Right forelimb (tissue), 1 donor: ENCODE measurements at places on chromosomes 16 and 17.

- DNase-seq = no peak
Observed at GRCh38 chr16:57307365-57307764, 22.9 kb upstream of the PLLP start.

DNA sequence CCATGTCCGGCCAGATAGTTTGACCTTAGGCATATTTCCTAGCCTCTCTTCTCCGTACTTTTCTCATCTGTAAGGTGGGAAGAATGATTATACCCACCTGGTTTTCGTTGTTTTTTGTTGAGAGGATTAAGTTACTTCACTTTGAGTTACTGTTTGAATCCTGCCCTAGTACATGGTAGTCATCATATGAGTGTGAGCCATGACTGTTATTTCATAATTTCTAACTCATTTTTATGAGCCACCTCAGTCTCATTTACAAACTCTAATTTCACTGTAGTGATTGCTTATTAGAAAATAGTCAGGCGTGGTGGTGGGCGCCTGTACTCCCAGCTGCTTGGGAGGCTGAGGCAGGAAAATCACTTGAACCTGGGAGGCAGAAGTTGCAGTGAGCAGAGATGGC, 45.1 kb downstream of the YPEL2 start:
- DNase-seq = no peak

GRCh38 chr17:21425321-21425720, 49.2 kb downstream of the KCNJ12 start:
- DNase-seq = no peak

GRCh38 chr17:78974635-78975591, 4.8 kb downstream of the LGALS3BP start:
- peak; percentile 78 for DNase-seq

GRCh38 chr17:80759377-80759673, 214.7 kb downstream of the RPTOR start:
- no peak for DNase-seq

GRCh38 chr16:53775821-53776431, 72.0 kb downstream of the FTO start:
- no peak for DNase-seq
